ENCODE measurements at places on chromosomes 6 and 20.
A peak's percentile ranks its signal among the peaks of the same experiment; 100 is the strongest.

DNA sequence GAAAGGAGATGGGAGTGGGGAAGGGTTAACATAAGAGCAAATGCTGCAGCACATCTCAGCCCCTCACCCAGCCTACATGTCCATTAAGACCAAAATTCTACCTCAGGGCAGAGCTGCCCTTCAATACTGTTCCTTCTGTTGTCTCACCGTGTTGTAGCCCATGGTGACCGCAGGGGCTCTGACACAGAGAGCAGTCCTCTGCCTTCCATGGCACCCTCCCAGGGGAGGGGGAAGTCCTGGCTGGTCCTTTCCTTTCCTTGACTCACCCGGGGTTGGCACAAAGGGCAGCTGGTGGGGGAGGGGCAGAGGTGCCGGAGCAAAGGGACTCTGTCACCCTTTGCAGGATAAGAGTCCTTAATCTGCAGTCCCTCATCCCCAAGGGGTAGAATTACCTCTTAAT lies 15.2 kb downstream of the NKX2-2 start:
- DNase-seq = no peak

GRCh38 chr6:128888444-128889175 lies 5.7 kb downstream of the LAMA2 start:
- no peak for DNase-seq

- peak; percentile 37 for DNase-seq
Measured at GRCh38 chr6:141421378-141421777, 711.3 kb upstream of the GJE1 start.

GRCh38 chr20:57660181-57660921 lies 40.1 kb upstream of the ZBP1 start:
- DNase-seq = no peak

DNA sequence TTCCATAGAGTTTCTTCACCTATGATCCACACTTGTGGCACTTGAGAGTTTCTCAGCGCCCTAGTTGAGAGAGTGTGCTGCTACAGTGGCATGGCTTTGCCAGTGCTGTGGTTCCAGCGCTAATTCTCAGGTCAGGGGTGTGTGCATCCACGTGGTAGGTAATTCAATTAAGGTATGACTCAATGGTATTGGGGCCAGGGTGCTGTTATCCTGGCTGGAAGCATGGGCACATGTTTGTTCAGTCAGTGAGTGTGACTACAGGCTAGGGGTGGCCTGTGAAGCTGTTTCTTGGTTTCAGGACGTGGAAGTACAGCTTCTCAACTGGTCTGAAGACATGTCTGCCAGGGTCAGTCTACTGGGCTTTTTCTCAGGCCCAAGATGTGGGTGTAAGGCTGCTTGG lies 3.0 kb upstream of the SEMG2 start:
- no peak for DNase-seq

DNA sequence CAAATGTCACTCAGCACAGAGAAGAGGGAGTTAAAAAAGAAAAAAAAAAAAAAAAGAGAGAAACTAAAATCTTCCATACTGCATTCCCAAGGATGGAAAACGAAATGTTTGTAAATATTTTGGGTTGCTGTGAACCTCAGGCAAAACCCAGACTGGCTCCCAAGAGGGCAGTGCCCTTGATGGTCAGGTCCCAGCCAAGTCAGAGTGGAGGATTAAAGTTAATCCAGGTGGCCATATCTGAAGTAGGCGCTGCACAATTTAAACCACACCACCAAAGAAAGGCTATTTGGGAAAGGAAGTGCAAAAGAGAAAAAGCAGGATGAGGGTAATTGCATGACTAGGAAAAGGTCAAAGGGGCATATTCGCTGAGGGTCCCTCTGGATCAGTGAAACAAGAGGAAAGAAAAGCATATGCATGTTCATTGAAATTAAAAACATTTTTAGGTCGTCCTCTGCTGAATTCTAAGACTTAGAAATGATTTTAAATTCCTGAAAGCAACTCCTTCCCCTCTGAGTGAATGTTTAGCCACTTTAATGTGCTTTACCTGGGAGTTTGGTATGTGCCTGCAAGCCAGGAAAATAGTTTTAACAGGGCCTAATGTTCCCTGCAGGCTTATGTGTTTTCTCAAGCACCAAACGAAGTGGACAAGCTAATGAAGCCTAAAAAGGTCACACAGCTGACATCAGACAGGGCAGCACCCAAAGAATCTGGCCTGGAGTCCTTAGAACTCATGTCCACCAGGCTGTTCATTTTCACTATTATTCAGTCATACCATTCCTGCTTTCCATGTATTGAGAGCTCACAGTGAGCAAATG lies 159.1 kb downstream of the HACE1 start:
- DNase-seq = no peak

DNA sequence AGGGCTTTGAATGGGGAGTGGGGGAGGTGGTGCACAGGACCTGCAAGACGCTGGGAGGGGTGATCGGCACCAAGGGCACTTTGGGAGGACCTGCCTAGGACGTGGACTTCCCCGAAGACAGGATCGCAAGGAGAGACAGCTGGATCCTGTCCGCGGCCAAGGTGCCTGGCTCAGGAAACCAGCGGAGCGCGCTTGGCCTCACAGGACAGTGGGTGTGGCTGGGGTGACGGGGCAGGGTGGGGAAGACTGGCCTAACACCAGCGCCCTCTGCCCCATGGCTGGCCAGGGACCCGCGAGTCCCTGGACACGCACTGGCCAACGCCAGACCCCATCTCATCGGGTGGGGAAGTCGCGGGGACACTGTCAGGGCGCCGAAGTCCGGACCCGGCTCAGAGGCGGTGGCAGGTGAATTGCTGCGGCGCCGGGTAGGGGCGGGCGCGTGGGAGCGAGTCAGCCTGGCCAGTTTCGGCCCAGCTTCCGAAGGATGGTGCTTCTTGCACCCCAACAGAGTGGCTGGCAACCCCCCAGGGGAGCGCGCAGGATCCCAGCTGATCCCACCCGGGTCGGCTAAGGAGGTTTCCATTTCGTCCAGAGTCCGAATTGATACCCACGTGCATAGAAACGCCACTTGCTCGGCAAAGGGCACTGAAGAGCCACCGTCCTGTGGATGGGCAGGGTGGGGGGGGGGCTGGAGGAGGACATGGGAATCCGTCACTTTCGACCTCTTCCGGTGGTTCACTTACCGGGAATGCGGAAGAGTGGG lies 785 bp upstream of the THBD start:
- no peak for DNase-seq

GRCh38 chr6:20365456-20365855 lies 36.2 kb upstream of the E2F3 start:
- DNase-seq = no peak

- no peak for DNase-seq
Measured at GRCh38 chr20:2109425-2110210, 8.0 kb downstream of the STK35 start.

GRCh38 chr6:123062670-123063069 lies 66.6 kb downstream of the CLVS2 start:
- no peak for DNase-seq

DNA sequence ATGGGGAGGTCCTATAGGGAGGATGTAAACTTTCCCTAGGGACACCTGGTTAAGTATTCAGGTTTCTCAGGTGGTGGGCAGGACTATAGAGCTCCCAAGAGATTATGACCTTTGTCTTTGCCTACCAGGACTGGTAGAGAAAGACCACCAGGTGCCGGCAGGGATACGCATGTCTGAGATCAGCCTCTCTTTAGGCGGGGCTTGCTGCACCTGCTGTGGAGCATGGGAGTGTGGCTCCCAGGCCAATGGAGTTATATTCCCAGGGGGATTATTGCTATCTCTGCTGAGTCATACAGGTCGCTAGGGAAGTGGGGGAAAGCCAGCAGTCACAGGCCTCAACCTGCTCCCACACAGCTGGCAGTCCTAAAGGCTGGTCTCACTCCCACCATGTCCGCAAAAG lies 280.5 kb upstream of the MMS22L start:
- no peak for DNase-seq

DNA sequence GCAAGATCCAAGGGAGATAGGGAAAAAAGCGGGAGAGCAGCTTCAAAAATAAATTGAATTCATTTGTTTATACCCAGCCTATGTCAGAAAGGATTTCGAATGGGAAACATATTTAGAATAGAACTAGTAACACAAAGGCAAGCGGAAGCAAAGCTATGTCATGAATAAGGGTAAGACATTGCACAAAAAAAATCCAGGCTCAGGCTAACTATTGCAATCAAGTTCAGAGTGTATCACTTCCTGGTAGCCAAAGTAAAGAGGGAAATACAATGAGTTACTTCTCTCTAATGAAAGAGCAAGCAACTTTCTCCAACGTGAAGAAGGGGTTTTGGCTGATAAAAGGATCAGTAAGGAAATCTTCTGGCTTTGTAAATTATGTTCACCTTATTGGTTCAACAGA lies 212.8 kb downstream of the ZMYND8 start:
- DNase-seq = no peak

DNA sequence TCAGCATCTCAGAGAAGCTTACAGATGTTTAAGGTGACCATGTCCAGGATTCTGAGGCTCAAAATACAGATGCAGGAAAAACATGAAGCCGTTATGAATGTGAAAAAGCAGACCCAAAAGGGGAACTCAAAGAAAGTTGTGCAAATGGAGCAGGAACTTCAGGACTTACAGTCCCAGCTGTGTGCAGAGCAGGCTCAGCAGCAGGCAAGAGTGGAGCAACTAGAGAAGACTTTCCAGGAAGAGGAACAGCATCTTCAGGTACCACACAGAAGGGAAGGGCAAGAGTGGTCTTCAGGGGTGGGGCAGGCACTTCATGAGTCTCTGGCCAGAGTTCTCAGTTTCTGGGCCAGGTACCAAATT lies 15.2 kb downstream of the RNF8 start:
- DNase-seq = no peak

DNA sequence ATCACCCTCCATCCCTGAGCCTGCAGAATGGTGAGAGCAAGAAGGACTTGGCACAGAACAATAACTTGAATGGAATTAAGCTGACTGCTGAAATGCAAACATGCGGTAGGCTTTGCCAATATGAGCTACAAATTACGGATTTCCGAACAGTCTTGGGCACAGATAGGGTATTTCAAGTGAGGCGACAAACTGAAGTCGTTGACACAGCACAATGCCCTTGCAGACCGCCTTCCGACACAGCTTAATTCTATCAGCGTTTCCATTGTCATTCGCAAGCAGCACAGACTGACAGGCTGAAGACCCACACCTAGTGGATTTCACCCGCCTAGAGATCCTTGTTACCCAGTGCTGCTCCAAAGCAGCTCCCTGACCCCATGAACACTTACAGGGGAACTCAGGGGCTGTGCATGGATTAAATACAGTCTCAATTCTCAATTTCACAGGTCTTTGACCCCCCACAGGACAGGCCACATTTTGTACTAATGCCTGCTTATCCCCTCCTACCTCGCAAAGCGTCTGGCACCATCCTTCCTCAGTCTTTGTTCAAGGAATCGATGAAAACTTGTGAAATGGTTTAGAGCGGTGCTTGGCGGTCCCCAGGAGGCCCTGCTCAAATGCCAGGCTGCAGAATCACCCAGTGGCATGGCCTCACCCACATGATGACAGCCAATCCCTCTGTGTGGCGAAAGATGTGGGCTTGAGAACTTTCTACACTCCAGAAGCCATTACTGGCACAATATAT lies 34.6 kb downstream of the RAMACL start:
- DNase-seq = no peak

- no peak for DNase-seq
Measured at GRCh38 chr6:125662296-125662695, 87.1 kb upstream of the HEY2 start.

GRCh38 chr6:105795913-105796517 lies 290.1 kb upstream of the PRDM1 start:
- DNase-seq = no peak

DNA sequence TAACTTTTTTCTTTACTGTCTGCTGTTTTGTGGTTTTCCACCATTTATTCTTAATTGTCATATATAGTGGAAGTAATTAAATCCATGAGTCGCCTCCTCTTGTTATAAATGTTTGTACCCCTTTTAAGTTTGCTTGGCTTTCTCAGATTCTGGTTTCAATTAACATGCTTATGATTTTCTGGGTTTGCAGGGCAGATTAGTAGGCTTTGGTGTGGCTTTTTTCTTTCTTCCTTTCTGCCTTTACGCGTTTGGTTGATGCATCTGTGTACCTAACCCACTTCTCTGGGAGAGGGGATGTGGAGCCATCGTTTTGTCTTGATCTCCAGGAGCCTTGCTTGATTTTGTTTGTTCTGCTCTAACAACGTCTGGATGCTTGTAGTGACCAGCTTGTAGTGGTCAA lies 100.4 kb downstream of the JARID2 start:
- DNase-seq = no peak

- no peak for DNase-seq
Measured at GRCh38 chr6:45021676-45022075, 306.5 kb upstream of the RUNX2 start.

- no peak for DNase-seq
Measured at GRCh38 chr20:30286157-30286556, 971.3 kb upstream of the DEFB115 start.

GRCh38 chr6:152091201-152091600 lies 283.7 kb downstream of the ESR1 start:
- no peak for DNase-seq

GRCh38 chr6:148535976-148536375 lies 193.3 kb downstream of the SASH1 start:
- no peak for DNase-seq

DNA sequence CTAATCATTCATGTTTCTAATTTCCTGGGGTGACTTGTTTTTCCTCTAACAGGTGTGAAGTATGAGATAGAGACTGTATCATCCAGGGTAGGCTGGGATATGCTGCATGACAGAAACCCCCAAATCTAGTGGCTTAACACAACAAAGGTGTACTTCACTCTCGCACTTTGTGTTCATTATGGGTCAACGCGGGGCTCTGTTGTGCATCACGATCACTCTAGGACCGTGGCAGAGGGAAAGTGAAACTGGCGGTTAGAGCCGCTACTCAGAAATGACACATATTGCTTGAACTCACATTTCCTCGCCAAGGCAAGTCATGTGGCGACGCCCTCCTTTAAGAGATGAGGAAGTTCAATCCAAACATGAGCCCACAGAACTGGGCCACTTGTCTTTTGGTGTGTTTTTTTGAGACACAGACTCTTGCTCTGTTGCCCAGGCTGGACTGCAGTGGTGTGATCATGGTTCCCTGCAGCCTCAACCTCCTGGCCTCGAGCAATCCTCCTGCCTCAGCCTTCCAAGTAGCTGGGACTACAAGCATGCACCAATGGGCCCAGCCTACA lies 41.3 kb downstream of the PCNA start:
- no peak for DNase-seq

DNA sequence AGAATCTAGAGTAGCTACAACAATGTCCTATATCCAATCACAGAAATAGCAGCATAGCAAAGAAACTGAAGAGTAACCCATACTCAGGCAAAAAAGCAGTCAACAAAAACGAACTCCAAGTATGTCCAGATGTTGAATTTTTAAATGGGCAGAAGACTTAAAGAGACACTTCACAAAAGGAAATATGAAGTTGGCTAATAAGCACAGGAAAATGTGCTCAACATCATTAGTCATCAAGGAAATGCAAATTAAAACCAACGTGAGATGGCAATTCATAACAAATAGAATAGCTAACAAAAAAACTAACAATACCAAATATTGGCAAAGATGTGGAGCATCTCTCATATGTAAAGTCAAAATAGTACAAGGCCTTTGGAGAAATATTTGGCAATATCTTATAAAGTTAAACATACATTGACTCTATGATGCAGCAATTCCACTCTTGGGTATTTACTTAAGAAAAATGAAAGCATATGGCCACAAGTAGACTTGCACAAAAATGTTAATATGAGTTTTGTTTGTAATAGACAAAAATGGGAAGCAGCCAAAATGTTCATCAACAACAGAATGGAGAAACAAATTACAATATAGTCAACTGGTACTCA lies 37.7 kb downstream of the FRK start:
- no peak for DNase-seq

GRCh38 chr6:52253494-52253893 lies 9.2 kb upstream of the IL17F start:
- no peak for DNase-seq

Data from fibroblast of skin of left biceps (primary cell).